ENCODE measurements at places on chromosomes 6 and 20. TPM values are rescaled to one million over a fixed set of nuclear protein-coding genes. Genes with fewer than 3 reads are reported as not detected.

DNA sequence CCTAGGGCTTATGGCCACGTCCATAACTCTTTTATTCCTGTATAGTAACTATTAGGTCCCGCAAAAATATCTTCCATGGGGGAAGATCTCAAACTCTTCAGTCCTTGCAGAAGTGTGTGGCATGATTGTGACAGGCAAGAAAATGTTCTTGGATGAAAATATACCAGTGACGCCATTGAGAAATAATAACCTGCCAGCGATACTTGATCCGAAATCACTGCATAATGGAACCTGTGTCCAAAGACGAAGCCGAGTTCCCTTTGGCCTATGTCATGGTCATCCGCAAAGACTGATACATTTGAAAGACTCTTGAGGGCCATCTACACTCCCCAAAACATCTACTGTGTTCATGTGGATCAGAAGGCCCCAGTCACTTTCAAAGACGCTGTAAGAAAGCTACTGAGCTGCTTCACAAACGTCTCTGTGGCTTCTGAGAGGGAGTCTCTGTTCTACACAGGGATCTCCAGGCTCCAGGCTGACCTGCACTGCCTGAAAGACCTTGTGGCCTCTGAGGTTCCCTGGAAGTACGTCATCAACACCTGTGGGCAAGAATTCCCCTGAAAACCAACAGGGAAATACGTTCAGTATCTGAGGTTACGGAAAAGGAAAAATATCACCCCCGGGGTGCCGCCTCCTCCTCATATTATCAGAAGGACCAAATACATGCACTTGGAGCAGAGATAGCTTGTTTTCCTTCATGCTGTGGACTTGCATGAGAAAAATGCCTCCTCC, 6.9 kb upstream of the GCNT2 start:
- no peak for DNase-seq

DNA sequence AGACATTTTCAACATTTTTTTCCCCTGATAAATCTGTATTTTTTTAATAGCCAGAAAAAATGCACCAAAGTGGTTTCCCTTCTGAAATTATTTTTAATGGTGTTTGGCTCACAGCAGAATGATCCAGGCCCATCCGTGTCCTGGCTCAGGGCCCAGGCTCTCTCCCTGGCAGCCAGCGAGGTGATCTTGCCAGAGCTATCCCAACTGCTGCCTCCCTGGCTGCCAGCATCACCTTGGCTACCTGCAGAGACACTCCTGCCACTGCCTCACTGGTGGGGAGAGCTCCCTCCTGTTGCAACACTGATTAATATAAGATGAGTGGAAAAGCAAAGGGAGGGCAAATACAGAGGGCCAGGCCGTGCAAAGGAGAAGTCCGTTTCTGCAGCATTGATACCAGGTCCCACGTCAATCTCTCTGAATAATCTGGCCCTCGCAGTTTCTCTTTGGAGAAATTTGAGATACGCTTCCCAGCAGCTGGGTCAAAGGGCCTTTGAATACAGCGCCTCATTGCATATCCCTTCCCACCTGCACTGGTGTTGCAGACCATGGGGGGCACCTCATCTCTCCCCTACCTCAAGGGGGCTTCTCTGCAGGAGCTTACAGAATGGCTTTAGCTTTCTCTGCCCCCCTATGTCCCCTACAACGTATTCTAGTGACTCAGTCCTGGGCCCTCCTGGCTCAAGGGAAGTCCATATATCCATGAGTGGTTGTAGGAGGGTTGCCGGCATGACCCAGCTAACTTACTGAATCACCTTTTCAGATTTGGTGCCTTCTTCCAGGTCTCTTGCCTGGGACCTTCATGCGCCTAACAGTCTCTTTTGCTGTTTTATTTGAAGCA, 12.8 kb upstream of the DSTN start:
- DNase-seq: peak; percentile 50

GRCh38 chr20:14454296-14454695, 116.9 kb upstream of the FLRT3 start:
- no peak for DNase-seq

- DNase-seq: no peak
Observed at GRCh38 chr6:19849755-19850154, 12.6 kb downstream of the ID4 start.

DNA sequence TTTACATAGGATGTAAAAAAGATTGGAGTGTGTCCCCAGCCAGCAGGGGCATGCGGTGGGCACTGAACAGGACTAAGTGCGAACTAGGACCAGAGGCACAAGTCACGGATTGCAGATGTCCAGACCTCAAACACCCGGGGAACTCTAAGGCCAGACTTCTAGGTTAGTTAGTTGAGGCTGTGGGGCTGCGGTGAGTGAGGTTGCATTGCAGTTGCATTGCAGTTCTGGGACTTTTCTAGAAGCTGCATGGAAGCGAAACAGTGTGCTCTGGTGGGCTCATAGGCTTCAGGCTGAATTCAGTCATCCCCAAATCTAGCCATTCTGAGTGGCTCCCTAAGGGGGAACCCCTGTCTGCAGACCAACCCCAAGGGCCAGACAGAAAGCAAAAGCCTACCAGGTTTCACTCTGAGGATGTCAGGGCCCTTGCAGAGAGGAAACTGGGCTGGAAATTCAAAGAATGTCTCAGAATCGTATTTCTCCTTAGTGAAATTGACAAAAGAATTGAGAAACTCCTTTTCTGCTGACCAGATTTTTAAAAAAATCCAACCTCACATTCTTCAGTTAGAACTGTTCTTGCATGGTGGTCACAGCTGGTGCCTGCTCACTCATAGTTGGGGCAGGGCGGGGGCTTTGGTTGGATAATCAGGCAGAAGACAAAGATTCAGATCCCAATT, 182.8 kb downstream of the ZDHHC14 start:
- DNase-seq: no peak

Gene IL17A
- not detected for total RNA-seq

GRCh38 chr6:164502833-164503232, 806.6 kb downstream of the C6orf118 start:
- no peak for DNase-seq

Gene CLVS2
- total RNA-seq: not detected

DNA sequence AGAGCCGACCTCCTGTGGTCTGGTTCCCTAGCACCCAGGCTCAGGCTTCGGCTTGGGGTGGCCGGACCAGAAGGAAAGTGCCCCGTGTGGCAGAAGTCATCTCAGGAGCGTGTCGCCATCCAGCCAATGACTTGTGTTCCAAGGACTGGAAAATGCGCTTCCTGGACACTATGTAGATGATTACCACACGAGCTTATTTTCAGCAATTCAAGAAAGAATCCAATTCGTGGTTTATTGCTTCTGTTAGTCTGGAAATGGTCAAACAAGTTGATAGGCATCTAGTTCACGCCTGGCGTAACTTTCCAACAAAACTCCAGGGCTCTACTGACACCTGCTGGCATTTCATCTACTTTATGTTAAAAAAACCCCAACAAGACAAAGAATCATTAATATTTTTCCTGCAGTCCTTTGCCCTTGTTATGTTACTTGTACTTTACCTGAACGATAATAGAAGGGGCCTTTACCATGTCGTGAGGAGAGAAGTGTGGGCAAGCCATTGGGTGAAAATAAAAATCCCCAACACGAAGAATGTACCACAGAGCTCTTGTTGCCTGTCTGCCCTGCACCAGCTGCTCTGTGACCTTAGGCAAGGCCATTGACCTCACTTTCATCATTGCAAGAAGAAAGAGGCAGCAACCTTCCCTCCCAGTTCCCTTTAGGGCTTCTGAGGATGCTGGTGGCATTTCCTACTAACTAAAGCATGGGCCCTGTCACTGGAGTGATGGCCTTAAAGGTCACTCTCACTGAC, 154.7 kb upstream of the LAMP5 start:
- peak; percentile 56 for DNase-seq

Gene HEY2
- not detected for total RNA-seq

GRCh38 chr20:62439218-62439617, 11.9 kb upstream of the RBBP8NL start:
- DNase-seq: no peak

- DNase-seq: no peak
Observed at GRCh38 chr6:68252632-68253031, 382.4 kb upstream of the ADGRB3 start.

Gene DPPA5
- not detected for total RNA-seq

- DNase-seq: no peak
Observed at GRCh38 chr20:61125076-61125475, 127.0 kb upstream of the CDH4 start.

Gene FGD2
- total RNA-seq: under 0.01 TPM

DNA sequence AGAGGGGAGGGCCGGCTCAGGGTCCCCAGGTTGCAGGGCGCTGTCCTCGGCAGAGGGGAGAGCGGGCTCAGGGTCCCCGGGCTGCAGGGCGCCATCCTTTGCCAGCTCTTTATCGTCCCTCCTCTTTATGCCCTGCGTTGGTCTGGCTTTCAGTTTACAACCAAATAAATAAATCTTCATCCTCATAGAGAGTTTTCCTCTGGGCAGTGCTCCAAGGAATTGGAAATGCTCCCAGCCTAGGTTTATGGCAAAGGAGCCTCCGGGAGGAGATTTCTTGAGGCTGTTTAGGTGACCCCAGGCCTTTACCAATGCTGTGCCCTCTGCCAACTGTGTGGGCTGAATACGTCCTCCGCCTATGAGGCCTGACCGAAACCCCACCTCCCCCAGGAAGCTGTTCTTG, 60.2 kb downstream of the CHMP4B start:
- no peak for DNase-seq

DNA sequence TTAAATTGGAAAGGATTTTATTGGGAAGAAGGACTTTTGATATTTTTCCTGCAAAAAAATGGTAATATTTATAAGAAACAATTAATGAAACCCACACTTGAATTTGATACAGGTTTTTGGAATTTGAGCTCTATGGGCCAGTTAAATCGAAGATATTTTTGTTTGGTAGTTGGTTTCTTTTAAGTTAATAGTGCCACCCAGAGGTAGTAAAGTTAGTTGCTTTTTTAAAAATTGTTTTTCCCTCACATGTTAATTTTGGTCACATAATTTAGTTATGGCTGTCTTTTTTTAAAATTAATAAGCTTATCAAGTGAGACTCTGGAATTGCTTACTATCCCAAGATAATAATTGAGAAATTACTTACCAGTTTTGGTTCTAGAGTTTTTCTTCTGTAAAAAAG, 7.1 kb downstream of the PRIM2 start:
- DNase-seq: peak; percentile 28

Gene MAS1
- not detected for total RNA-seq

DNA sequence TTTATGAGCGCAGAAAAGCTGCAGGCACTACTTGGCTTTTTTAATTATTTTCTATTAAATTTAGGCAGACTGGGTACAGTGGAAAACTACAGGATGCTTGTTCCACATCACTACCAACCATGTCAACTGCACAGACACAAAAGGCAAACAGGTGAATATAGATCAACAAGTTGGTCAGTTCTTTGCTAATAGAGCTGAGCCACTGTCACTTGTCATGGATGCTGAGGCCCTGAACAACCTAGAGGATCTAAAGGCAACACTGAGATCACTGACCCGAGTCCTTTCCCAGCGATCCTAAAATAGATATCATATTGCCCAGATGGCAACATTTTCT, 34.5 kb upstream of the FAM83C start:
- no peak for DNase-seq

Gene TFAP2A
- total RNA-seq: 6.3 TPM

GRCh38 chr6:48486876-48487275, 375.9 kb upstream of the PTCHD4 start:
- DNase-seq: no peak

- peak; percentile 82 for DNase-seq
Observed at GRCh38 chr6:80605165-80605989, 498.9 kb downstream of the BCKDHB start.

Gene PSORS1C2
- not detected for total RNA-seq

Gene IPCEF1
- under 0.01 TPM for total RNA-seq

Gene SFTA2
- not detected for total RNA-seq

Gene TMC2
- total RNA-seq: not detected

- DNase-seq: peak; percentile 72
Observed at GRCh38 chr20:31543966-31544598, 29.8 kb downstream of the HM13 start.

GRCh38 chr20:57618764-57619050, 1.5 kb downstream of the ZBP1 start:
- DNase-seq: no peak

DNA sequence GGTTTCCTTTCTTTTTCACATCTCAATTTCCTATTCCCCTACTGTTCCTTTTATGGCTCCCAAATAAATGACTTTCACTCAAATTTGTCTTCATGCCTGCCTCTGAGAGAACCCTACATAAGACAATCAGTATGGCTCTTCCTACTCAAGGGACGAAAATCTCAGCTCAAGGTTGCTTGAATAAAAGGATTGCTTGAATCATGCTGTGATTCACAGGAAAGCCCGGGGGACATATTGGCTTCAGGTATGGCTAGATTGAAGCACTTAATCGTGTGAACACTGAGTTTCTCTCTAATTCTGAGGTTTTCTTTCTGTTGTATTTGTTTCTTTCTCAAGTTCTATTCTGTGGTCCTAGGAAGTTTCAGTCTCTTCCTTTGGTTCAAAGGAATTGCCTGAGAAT, 140.3 kb upstream of the SULF2 start:
- peak; percentile 93 for DNase-seq

DNA sequence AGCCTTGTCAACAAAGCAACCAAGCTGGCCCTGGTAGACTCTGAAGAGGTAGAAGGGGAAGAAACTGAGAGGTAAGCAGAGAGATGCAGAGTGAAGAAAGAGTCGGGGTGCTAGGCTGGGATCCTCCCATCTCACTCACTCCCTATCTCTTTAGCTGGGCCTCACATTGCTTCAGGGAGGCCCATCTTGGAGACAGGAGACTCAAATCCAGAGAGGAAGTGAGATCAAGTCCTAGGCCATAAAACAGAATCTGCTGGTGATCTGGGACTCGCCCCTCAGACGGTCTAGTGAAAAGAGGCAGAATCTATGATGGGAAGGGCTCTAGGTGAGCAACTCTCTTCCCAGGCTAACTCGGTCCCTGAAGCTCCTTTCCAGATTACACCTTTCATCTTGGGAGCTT, 659 bp upstream of the GUCA1B start:
- DNase-seq: no peak

- DNase-seq: no peak
Observed at GRCh38 chr6:41935685-41936072, 5.9 kb downstream of the CCND3 start.

DNA sequence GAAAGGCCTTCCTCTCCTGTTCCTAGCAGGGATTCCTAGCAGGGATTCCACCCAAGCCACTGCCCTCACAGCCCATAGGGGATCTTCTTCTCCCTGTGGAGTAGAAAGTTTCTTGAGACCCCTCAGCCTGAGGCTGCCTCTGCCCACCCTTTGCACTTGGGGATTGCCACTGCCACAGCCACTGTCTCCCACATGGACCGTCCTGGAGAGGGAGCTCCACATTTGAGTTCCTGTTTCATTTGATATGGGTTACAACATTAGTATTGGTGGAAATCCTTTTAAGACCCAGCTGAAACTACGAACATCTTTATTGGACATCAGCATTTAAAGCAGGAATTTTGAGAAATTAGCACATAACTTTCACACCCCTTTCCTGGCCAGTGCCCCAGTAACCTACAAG, 25.6 kb downstream of the HLA-G start:
- no peak for DNase-seq

Gene FAM162B
- not detected for total RNA-seq

DNA sequence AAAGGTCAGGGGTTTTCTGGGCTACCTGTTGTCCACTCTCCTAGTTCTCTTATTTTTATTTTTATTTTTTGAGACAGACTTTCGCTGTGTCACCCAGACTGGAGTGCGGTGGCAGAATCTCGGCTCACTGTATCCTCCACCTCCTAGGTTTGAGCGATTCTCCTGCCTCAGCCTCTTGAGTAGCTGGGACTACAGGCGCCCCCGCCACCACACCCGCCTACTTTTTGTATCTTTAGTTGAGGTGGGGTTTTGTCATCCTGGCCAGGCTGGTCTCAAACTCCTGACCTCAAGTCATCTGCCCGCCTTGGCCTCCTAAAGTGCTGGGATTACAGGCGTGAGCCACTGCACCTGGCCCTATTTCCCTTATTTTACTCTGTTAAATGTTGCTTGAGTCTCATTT, 149.0 kb downstream of the EYA4 start:
- no peak for DNase-seq

Measured in bronchial epithelial cell (primary cell).